ENCODE measurements at places on chromosomes 12 and 14. TPM values are rescaled to one million over a fixed set of nuclear protein-coding genes. Genes with fewer than 3 reads are reported as not detected.

NINJ2 gene
- 3.9 TPM for total RNA-seq

CD163L1 gene
- total RNA-seq, result not detected

EEF1AKMT3 gene
- 4.0 TPM for total RNA-seq

OR6C2 gene
- total RNA-seq, result not detected

CLEC12A gene
- total RNA-seq, result 0.23 TPM

EML5 gene
- total RNA-seq, result 1.6 TPM

MAGOHB gene
- total RNA-seq, result 35.7 TPM

FGF23 gene
- total RNA-seq, result not detected

PMEL gene
- not detected for total RNA-seq

TMEM233 gene
- total RNA-seq, result not detected

GSC gene
- total RNA-seq, result not detected

DPPA3 gene
- not detected for total RNA-seq

SERPINA5 gene
- not detected for total RNA-seq

RERGL gene
- total RNA-seq, result not detected

ZNF705A gene
- total RNA-seq, result not detected

KLHL33 gene
- total RNA-seq, result 0.13 TPM

MYO1A gene
- total RNA-seq, result 0.43 TPM

GPRC5A gene
- 0.05 TPM for total RNA-seq

APOF gene
- total RNA-seq, result not detected

LDHB gene
- total RNA-seq, result 1,348 TPM

CISTR gene
- not detected for total RNA-seq

PYGL gene
- not detected for total RNA-seq

OASL gene
- total RNA-seq, result 7.3 TPM

PTCSC3 gene
- total RNA-seq, result not detected

SERPINA3 gene
- not detected for total RNA-seq

KRT79 gene
- not detected for total RNA-seq

OR11H6 gene
- not detected for total RNA-seq

RNU4-1 gene
- total RNA-seq, result 2,200 TPM

VDR gene
- total RNA-seq, result 13.0 TPM

STRAP gene
- total RNA-seq, result 73.7 TPM

SLC17A8 gene
- total RNA-seq, result not detected

SERPINA12 gene
- not detected for total RNA-seq

POTEM gene
- not detected for total RNA-seq

B4GALNT1 gene
- 0.33 TPM for total RNA-seq

CCDC175 gene
- not detected for total RNA-seq

TAS2R10 gene
- 0.25 TPM for total RNA-seq

DTX1 gene
- total RNA-seq, result not detected

HOXC12 gene
- total RNA-seq, result not detected

All from activated naive CD4-positive, alpha-beta T cell treated with anti-CD3 and anti-CD28 coated beads, Interleukin-2, amount 10 ng/mL, durations not matched to agents 5 hours and 36 hours (primary cell).